ENCODE measurements at places on chromosomes 3 and 15.

DNA sequence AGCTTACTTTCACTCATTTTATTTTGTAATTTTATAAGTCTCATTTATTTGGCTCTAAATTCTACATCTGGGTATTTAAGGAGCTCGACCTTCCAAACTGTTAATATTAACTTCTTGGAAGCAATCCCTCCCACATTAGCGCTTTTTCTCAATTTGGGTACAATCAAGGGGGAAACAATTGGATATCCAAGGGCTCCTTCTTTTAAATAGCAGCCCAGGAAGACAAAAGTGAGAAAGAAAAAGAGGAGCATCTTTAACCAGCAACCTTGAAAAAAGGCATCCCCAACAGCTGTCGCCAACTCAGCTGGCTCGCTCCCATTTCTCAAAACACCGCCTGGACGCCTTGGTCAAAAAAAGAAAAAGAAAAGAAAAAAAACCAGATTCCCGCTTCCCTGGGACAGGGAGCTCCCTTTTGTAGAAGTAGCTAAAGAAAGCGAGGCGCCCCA, 873 bp downstream of the C3orf70 start:
- no peak for DNase-seq

DNA sequence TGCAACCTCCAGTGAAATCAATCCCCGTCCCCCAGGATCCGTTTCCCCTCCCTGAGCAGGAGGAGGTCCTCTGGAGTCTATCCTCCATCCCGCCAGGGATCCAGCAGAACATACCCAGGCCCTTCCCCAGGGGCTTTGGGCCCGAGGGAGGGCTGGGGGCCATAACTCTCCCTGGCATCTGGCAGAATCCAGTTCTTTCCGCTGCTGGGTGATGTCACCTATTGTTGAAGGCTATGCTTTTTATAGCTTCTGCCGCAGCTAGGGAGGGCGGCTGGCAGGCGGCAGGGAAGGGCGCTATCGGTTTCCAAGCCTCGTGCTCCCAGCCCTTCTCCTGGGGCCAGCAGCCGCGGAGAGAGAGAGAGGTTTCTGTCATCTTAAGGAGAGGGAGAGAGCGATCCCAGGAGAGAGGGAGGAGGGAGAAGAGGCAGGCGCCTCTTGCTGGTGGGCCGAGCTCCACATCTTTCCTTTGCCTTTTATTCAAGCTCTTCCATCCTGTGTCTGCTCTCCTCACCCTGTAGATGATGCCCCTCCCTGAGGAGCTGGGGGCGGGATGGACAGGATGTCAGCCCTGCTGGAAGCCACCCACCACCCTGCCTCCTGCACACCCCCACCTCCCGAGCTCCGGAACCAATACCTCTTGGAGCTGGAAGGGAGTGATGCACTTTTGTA, 120.1 kb downstream of the ANP32A start:
- DNase-seq = no peak

DNA sequence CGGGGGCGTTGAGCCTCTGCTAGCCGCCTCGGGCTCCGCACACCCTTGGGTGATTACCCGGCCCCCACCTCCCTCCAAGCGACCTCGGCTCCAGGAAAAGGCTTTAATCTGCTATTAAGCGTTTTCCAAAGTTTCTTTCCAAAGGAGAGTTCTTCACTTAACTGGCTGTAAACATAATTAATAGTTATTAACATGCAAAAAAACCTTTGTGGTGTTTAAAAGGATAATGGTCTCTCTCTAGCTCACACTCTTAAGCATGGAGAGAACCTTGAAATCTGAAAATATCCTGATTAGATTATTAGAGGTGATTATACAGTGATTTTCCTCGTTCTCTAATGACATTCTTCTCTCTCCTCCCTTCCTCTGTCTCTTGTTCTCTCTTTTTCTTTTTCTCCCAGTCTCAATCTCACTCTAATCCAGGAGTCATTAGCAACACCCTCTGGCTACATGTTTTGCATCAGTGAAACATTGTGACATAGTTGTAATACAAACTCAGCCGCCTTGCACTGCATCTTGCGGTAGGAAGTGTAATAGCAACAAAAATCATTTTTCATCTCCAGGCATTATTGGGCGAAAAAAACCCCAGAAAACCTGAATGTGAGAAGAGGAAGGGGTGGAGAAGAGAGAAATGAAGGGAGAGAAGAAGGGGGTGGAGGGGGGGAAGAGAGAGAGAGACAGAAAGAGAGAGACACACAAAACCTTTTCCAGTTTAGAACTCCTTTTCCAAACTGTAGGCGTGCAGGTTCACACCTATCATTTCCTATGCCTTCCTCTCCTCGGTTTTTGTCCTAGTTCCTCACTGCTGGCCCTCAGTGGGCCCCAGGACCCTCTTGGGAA, 24.4 kb downstream of the NR2F2 start:
- DNase-seq = no peak

DNA sequence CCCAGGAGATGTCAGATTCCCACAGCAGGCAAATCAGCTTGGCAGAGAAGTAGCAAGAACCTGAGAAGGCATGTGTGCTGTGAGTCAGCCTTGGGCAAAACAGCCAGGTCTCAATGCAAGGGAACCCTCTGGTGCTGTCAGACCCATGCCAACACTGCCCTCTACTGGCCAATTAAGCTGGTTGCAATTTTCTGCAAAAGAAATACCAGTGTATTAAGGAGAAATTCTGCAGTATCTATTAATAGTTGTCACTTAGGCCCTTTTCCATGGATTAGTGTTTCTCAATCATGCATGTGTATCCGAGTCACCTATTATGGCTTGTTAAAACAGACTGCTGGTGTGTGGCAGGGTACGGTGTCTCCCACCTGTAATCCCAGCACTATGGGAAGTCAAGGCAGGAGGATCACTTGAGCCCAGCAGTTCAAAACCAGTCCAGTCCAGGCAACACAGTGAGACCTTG, 26.2 kb downstream of the MAP4 start:
- peak; percentile 63 for DNase-seq

DNA sequence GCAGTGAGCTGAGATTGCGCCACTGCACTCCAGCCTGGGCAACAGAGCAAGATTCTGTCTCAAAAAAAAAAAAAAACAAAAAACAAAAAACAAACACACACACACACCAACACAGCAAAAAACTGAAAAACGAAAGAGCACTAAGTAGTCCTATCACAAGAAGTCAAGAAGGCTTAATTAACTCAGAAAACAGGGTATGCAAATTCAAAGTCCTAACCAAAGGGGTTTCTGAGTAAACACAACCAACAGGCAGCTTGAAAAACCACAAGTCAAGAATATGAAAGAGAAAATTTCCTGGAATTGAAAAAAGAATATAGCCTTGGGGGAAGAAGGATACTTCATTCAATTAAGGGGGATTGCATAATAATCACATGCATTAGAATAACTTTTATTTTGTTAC, 37.7 kb upstream of the PARP14 start:
- DNase-seq = no peak

- DNase-seq = no peak
Observed at GRCh38 chr3:53671192-53671960, 174.8 kb downstream of the CHDH start.

DNA sequence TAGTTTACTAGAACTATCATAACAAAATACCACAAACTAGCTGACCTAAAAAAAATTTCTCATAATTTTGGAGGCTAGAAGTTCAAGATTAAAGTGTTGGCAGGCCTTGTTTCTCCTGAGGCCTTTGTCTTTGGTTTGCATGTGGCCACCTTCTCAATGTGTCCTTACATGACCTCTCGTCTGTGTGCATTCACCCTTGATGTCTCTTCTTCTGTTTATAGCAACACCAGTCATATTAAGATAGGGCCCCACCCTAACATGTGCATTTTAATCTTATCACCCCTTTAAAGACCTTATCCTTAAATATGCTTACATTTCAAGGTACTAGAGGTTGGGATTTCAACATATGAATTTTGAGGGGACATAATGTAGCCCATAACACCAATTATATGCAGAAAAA, 177.0 kb downstream of the ZBBX start:
- no peak for DNase-seq

DNA sequence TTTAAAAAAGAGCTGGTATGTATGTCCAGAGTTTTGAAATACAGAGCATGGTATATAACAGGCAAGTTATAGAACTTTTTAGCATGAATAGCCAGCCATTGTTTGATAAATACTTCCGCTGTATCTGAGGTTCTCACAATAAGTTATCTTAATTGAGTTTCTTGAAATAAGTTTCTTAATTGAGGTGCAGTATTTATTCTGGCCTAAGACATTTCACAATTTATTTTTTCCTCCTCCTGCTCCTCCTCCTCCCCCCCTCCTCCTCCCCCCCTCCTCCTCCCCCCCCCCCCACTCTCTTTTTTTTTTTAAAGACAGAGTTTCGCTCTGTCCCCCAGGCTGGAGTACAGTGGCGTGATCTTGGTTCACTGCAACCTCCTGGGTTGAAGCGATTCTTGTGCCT, 83.4 kb downstream of the VPS8 start:
- DNase-seq = no peak

DNA sequence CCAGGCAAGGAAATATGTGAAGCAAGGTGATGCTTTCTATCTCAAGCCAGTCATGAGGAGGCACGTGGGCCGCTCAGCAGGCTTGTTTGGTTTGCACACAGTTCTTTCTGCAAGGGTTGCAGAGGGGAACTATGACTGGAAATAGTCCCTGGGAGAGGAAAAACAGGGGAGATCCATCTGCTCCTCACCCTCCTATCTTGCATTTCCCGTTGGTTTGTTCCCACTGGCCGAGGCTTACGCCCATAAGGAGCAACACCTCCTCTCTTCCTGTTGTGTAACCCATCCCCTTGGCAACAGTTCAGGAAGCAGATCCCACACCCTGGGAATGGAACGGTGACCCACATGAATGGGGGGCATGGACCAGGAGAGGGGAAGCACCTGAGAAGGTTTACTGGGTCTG, 72.1 kb upstream of the MAGI1 start:
- no peak for DNase-seq

- DNase-seq = no peak
Observed at GRCh38 chr15:60660290-60661051, 181.5 kb upstream of the ICE2 start.

DNA sequence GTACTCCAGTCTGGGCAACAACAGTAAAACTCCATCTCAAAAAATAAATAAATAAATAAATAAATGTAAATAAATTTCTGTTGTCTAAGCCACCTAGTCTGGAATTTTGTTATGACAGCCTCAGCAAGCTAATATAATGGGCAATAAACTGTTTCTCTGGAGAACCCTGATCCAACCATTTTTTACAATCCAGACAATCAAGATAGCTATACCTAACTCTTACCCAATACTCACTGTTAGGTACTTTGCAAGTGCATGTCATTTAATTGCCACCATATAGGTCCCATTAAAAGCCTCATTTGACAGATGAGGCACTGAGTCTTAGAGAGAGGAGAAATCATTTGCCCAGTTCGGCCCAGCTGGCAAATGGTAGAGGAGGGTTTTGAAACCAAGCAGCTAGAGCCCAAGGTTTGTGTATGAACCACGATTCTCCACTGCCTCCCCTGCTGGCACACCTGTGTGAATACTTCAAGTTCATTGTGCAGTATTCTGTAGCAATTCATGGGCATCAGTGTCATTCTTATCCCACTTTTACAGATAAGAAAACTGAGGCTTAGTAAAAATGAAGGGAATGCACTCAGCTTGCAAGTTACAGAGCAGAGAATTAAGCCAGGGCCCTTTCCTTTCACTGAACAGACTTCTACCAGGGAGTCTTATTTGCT, 107.0 kb upstream of the UBE2E1 start:
- no peak for DNase-seq

DNA sequence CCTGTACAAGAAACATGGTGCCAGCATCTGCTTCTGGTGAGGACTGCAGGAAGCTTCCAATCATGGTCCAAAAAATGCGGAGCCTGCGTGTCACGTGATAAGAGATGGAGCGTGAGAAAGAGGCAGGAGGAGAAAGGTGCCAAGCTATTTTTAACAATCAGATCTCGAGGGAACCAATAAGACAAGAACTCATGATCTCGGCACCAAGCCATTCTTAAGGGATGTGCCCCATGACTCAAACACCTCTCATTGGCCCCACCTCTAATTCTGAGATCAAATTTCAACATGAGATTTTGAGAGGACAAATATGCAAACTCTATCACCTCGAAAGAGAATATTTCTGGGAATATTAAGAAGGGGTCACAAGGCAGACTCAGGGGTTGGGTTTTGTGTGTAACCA, 107.2 kb downstream of the PYDC2 start:
- no peak for DNase-seq

- no peak for DNase-seq
Observed at GRCh38 chr3:123713211-123713610, 128.4 kb upstream of the HACD2 start.

GRCh38 chr3:194750491-194750828, 64.8 kb downstream of the FAM43A start:
- no peak for DNase-seq

DNA sequence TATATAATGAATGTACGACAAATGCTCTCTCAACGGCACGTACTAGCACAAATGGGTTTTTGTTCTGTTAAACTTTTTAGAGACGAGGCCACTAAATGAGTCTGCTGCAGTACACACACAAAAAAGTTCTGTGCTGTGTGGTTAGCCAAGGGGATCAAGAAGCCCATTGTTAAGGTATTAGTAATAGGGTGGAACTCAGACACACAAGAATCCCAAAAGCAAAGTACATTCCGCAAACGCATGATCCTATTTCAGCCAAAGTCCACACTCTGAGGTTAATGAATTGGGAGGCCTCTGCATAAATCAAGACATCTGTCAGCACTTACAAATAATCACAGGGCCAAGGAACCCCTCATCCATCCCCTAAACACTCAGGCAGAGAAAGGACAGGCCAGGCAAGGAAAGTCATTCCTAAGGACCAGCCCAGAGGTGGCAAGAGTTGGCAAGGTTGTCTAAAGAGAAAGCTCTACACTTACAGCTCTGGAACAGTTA, 12.1 kb downstream of the OSBPL10 start:
- no peak for DNase-seq

- DNase-seq = no peak
Observed at GRCh38 chr3:106587551-106587950, 718.7 kb upstream of the CBLB start.

DNA sequence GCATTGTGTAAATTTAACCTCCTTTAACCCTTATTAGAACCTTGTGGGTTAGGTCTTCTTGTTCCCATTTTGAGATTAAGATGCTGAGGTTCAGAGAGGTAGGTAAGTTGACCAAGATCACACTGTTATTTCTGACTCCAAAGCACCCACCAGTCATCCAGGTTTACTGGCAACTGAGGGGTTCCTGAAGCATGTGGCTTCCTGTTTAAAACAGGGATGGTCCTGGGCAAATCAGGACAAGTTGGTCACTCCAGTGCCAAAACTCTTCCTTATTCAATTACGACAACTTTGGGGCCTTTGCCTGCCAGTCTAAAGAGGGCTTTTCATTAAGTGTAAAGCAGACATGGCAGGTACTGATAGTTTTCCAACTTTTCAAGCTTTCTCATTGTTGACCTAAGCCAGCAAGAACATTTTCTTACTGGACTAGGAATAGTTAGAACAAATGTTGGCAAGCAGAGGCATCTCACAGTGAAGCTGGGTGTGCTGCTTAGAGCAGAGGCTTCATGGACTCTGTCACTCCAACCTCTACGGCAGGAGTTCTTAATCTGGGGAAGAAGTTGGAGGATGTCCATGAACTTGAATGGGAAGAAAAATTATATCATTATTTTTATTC, 149.4 kb upstream of the ADAMTS9 start:
- DNase-seq = no peak

Data from effector CD4-positive, alpha-beta T cell (primary cell).